ENCODE measurements at places on chromosomes 1 and 21.

DNA sequence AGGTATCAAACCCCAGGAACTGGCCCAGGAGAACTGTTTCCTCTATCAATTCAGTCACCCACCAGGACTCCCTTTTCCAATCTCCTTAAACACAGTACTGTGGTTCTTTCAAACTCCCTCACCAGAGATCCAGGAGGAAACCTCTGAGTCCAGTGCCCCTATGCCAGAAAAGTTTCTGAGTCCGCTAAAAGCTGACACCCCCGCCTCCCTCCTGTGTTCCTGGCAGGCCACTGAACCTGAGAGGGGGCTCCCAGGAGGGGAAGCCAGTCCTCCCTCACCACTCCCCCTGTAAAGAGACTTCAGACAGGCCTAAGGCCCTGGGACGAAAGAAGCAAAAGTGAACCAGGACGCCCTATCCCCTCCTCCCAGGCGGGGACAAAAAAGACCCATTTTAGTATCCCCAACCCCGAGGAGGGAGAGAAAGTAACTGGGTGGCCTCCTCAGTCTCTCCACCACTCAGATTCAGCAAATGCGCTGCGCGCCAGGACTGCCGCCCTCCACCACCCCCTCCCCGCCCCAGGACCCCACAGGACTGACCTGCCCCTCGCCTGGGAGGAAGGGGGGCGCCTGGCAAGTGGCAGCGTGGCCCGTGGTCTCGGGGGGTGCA lies 624 bp downstream of the SLC41A1 start:
- DNase-seq, result no peak

DNA sequence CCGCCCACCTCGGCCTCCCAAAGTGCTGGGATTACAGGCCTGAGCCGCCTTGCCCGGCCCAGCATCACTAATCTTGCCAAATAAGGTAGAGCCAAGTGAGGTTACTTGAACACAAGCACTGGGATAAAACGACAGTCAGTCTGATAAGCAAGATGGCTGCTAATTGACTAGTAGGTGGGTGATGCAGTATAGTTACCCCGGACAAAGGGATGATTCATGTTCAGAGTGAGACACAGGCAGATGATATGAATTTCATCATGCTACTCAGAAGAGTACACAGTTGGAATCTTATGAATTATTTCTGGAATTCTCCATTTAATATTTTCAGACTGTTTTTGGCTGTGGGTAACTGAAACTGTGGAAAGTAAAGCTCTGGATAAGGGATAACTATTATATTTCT lies 178.4 kb downstream of the USP25 start:
- DNase-seq, result no peak

DNA sequence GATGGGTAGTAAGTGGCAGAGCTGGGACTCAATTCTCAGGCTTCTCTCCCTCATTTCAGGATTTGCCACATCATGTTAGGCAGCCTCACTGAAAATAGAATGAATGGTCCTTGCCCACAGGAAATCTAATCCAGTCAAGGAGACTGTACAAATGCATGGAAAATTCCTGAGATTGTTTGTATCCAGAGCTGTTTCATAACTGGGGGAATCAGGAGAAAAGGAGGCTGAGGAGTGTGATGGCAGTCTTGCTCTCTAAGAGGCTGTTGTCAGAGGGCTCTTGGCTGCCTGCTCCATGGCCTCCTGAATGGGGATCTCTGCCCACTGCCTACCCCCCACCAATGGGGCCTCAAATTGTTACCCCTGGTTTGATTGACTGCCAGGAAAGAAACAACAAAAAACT lies 141.9 kb upstream of the TNR start:
- no peak for DNase-seq

- no peak for DNase-seq
These were observed 48.7 kb upstream of the PCP4 start for GRCh38 chr21:39818557-39818956.

- no peak for DNase-seq
These were observed at the start of gene ADGRL4 for GRCh38 chr1:79006564-79006963. ADGRL4 (minus strand) TSS chr1:79006730; CDS start chr1:79006654, 76 bp downstream.

DNA sequence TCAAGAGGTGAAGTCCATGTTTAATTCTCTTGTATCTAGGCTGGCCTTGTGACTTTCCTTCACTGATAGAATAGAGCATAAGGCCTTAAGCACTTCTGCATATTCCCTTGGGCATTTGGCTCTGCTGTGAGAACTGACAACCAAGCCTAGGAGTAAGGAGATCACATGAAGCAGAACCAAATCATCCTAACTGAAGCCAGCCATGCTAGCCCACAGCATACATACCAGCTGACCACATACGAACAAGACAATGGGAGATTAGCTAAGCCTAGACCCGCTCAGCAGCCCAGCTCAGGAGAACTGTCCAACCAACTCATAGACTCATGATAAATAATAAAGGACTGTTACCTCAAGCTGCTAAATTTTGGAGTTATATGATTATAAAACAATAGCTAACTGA lies 114.6 kb upstream of the NEK7 start:
- DNase-seq, result no peak

- DNase-seq, result no peak
These were observed 10.6 kb upstream of the NUCKS1 start for GRCh38 chr1:205760606-205761005.

GRCh38 chr1:156012051-156012817 lies 8.5 kb downstream of the SSR2 start:
- no peak for DNase-seq

DNA sequence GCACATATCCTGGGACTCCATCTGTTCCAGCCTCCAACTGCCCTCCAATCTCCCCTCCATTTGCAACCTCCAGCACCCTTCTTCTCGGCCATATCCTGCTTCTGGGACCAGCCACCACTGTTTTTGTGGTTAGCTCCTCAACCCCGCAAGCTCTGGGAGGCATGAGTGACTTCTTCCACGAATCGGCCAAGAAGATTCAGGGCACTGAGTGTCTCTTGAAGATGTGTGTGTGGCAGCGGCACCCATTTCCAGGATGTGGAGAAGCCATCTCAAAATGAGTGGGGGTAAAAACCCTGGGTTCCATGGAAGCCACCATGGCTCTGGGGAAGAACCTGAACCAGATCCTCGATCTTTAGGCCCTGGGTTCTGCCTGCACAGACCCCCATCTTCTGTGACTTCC lies 194.6 kb downstream of the SLC45A1 start:
- DNase-seq, result no peak

DNA sequence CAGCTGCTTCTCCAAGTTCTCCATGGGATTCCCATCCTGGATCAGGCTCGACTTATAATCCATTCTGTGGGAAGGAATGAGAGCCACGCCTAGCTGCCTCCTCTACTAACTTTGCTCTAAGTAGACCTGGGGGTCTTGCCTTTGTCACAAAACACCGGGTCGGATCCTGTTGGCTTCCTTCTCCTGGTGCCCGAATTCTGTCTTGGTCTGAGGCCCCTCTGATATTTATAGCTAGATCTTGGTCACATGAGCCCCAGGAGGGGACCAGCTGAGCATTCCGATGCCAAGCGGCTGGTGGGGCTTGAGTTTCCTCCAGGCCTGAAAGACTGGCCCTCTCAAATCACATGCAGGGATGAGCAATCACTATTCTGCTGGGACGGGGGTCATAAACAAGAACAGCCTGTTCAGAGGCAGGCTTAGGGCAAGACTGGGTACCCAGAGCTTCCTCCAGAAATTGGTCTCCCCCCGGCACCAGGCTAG lies at the start of gene TRIM63:
TSS of gene TRIM63 (minus strand) at position 199 of the 480 bp plus-strand sequence. CDS start at position 63, 136 bp downstream.
- no peak for DNase-seq

DNA sequence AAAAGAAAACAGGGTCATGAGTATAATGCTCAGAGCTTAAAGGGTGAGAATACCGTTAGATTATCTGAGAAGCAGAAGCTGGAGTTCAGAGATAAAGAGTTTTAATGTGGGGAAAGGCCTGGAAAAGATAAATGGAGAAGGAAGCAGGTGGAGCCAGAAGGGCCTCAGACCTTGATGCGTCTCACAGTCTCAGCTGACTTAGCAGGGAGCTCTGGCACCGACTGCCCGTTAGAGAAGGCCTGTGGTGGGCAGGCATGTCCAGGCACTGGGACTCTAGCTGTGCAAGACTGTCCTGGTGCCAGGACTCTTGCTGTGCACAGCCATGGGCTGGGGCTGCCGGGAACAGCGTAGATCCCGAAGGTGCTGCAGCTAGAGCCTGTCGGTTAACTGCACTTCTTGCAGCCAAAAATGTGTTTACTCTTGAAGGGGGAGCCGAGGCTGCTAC lies 3.8 kb upstream of the SLAMF9 start:
- DNase-seq, result no peak

DNA sequence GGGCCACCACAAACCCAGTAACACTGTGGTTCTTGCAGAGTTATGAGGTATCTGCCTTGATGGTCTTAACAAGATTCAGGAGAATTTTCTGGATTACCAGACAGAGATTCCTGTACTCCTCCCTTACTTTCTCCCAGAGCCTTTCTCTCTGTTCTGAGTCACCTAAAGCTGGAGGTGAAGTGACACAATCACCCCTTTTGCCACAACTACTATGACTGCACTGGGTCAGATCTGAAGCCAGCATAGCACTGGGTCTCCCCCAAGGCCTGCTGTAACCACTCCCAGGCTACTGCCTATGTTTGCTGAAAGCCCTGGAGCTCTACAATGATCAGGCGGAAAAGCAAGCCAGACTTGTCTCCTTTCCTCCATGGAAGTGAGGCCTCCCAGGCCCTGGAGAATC lies 156.7 kb upstream of the NEGR1 start:
- DNase-seq, result no peak

DNA sequence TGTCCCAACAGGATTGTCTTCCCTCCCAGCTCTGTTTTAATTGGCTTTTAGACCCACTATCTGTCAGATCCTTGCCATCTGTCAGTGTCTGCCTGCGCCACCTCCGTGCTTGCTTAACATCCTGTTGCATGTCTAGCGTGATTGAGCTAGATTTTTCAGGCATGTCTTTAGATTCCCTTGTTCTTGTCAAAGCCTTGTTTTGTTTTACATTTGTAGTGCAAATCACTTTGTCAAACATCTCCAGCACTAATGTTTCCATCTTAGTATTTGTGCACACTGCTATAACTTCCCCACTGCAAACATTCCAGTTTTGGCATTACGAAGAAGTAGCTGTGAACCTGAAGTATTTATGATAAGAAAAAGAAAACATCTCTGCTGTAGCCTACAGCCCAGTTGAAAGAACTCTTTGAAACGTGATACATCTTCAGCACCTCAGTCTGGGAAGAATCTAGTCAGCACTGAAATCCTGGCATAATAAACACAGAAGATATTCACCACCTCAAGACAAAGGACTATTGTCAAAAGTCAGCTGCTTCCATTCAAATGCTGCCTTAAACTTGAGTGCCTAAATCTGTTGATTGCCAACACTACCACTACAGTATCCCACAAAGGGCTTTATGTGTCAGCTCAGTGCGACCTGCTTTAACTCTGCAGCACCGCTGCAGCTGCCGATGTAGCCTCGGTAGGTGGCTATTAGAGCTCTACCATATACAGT lies 105.0 kb downstream of the FNBP1L start:
- no peak for DNase-seq

- no peak for DNase-seq
These were observed 45.5 kb upstream of the LRIG2 start for GRCh38 chr1:113027449-113027848.

- DNase-seq, result no peak
These were observed 116.7 kb upstream of the F3 start for GRCh38 chr1:94658221-94658620.

DNA sequence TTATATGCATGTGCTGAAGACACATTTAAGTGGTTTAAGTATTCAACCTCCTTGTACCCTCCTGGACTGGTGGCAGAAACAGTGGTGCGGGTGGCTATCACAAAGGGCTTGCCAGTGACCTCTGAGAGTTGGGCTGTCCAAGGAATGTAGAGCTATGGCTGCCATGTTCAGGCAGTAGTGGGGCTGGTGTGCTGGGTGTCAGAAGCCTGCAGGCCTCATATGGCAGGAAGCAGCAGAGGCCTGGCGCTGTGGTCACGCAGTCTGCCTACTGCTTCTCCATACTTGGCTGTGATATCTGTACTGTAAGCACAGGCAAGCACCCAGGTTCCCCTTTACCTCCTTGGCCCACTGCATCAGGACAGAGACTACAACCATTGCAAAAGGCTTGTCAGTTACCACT lies 870.0 kb downstream of the LRRIQ3 start:
- DNase-seq, result no peak

GRCh38 chr1:154742606-154743005 lies 127.5 kb downstream of the KCNN3 start:
- DNase-seq, result no peak

DNA sequence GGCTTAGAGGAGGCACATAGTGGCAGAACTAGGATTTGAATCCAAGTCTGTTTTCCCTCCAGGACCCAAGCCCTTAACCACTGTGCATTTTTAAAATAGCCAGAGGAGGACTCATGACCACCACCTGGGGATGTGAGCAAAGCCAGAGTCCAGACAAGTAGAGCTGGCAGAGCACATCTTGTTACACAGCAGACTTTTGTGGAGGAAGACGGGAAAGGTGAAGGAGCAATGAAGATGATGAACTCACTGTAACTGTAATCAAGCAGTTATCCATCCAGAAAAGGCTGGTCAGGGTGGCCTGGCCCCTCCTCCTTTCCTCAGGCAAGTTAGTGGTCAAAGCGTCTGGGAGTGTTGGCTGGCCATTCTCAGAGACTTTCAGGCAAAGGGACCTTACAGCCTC lies 50.9 kb downstream of the SLC44A3 start:
- no peak for DNase-seq

DNA sequence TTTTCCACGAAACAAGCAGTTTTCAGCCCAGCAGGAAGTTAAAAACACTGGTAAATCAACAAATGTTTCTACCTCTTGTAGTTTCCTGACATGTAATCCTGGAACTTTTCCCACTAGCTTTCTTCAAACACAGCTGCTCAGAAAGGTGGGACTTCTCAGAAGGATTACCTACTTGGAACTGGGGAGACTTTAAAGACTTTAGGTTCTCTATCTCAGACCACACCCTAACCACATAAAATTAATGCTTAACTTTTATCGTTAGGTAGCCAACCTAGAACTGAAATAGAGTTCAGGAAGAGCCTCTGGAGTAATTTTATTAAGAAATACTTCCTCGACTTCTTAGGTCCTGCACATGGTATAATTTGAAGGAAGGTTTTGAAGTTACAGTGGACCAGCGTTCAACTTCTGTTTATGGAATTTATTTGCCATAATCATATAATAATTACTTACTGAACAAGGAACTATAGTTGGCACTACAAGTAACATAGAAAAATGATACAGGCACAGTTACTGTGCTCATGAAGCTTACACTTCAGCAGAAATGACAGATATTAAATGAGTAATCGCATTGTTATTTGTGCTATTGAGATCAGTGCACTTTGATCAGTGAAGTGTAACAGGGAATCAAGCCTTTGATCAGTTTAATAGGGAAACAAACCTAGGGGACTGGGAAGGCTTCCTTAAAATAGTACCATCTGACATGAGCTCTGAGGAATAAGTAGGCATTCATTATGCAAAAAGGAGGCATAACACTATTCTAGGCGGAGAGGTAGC lies at the start of gene BCL2L15:
TSS of gene BCL2L15 (minus strand) at position 180 of the 774 bp plus-strand sequence. CDS start 206 bp downstream, outside the sequence.
- no peak for DNase-seq

GRCh38 chr1:112546076-112546475 lies 37.3 kb downstream of the WNT2B start:
- DNase-seq, result no peak
